Large intestine (tissue), 12 donors: ENCODE measurements at places on chromosomes 5 and 9. TPM values are rescaled to one million over a fixed set of nuclear protein-coding genes. Genes with fewer than 3 reads are reported as not detected.

DNA sequence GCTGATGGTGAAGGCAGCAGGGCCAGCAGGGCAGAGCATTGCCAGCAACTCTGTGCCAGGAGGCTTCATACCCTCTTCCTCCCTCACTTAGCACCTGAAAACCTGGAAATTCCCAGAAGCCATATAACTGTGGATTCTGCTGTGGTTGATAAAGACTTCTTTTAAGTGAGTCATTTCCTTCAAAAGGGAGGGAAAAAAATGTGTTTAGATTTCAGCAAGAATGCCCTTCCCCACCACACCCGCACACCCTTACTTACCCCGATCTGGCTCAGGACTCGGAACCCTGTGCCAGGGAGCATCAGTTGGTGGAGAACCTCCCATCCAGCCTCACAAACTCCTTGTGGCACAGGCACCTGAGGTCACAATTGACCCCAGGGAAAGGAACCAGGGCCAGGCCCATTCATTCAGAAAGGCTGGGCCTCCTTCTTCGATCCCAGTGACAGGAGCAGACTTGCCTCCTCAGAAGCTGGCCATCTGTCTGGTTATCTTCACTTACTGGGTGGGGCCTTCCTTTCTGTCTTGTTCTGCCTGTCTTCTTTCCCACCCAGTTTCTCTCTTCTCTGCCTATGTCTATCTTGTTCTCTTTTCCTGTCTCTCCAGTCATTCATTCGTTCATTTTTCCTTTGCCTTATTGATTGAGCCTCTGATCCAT is 62.6 kb downstream of the PLAC8L1 start:
- DNase-seq: no peak

- DNase-seq: no peak
Measured at GRCh38 chr9:134962065-134962972, 44.6 kb upstream of the FCN1 start.

DNA sequence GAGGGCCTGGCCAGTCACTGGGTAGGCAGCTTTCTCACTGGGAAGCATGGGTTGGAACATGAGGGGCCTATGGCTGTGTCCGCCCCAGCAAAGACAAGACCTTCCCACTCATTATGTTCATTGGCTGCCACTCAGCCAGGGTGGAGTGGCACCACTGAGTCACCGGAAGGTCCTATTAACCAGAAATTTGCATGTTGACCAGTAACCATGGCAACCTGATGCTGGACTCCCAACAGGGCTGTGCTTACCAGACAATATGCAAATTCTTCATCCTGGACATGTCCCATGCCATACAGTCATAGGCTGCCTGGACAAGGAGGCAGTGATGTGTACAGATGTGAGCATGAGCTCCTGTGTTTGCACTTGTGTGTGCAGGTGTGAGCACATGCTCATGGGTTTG is 66.7 kb downstream of the PSD2 start:
- DNase-seq: no peak

DNA sequence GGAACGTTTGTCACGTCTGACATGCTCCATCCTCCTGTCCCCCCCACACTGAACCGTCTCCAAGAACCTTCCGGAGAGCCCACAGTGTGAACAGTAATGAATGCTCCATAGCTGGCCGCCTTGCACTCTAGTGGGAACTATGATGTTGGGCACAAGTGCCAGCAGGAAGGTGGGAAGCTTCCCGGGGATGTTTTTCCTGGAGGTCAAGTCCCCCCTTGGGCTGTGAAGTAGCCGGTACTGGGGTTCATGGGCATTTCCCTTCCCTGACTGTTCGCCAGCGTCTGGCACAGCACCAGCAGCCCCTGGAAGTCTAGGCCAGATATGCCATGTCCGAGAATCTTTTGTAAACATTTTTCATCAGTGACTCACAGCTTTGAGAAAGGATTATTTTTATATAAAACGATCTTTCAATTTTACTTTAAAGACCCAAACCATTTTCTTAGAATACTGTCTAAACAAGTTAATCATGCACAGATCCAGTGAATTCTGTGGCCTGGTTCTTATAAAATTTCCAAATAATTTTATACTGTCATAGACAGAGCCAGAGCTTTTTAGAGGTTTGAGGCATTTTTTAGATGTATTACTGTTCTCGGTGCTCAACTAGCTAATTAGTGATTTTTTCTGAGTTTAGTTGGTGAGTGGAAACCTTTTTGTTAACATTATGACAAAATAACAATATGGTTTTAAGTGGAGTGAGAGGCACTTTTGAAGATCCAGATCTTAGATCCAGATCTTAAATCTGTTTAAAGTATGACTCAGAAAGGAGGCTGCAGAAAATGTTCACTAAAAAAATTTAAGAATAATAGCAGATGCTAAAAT is 11.6 kb downstream of the ABL1 start:
- no peak for DNase-seq

DNA sequence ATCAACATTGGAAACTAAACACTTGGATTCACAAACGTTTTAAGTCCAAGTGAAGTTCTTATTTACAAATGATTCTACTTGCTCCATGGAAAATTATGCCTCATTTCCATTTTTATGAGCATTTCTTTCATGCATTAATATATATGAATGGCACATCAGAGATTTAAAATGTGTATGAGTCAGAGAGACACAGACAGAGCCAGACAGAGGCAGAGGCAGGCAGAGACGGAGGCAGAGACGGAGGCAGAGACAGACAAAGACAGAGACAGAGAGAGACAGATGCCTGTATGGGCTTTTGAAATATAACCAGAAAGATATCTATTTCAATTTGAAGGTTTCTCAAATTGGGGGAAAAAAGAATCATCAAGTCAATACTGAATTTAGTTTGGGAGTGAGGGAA is 649.0 kb downstream of the PTPRD start:
- no peak for DNase-seq

DNA sequence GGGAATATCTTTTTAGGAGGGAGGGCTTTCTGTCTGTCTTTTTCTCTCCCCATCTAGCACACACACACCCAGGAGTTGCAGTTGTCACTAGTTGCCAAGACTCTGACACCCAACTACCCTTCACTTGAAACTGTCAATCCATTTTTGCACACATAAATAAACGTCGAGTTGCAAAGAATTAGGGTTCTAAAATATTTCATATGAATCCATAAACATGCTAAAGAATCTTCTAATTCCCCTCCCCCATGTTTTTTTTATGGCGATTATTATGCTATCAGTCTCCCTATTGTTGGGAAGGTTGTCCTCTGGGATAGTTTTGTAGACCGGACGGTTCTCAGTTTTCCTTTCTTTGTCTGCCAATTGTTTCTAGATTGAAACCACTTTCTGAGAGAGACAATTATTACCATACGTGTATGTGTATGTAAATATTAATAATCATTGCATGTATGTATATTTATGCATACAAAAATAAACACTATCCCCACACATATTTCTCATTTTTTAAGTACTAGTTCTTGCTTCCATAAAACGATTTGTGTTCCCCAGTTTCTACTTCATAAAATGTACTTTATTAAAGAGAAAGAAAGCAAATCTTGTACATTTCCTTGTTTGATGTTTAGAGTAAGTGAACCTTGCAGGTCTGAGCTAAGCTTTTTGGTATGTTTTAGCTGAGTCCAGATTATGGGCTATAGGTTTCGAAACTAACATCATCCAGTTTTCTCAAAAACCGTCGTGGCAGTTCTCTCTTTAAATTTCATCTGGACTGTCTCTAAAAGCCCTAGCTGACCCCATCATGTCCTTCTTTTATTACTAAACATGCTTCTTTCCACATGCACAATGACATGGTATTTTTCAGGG is 165.0 kb upstream of the MPDZ start:
- no peak for DNase-seq

ANGPTL2 gene
- 15.5 TPM for polyA plus RNA-seq
